ENCODE measurements at places on chromosomes 16 and 17.
A peak's percentile ranks its signal among the peaks of the same experiment; 100 is the strongest.

DNA sequence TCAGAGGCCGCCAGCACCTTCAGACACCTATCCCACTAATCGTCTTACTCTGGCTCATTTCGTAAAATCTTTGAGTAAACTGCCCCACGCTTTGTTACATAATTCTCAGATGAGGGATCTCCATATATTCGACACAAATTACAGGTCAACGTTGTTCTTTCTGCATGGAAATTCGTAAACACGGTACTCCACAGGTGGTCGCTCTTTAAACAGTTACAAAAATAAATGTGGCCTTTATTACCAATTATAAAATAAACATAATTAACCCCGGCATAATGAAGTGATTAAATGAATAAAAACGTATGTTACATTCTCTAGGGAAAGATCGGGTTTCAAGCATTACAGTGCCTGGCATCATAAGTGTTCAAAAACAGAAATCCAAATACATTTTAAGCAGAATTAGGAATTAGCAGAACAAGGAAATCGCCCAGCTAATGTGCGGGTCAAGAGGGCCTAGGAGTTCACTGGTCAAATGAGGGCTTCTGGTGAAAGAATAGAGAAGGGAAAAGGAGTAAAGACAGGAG is 943 bp upstream of the PIP4K2B start:
- no peak for DNase-seq

DNA sequence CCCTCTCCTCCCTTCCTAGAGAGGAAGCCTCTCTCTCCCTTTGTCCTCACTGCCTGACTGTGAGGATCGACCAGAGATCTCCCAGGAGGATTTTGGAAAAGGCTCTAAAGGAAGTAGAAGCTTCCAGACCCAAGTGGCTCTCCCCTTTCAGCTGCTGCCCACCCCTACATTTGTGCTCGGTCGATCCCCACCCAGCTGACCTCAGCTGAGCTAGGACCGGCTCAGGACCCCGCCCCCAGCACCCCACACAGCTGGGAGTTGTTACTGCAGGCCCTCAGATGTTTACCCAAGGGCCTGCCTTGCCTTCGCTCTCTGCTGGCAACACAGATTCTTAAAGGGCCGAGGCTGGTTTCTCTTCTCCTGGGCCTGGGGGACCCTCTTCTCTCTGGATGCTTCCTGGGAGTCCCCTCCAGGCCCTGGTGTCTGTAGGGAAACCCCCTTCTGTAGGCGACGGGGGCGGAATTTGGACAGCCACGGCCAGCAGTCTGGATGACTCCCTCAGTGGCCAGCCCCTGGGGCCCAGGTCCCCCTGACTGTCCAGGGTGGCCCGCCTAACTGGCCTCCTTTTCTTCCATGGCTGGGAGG is 26.9 kb upstream of the TIMP2 start:
- no peak for DNase-seq

DNA sequence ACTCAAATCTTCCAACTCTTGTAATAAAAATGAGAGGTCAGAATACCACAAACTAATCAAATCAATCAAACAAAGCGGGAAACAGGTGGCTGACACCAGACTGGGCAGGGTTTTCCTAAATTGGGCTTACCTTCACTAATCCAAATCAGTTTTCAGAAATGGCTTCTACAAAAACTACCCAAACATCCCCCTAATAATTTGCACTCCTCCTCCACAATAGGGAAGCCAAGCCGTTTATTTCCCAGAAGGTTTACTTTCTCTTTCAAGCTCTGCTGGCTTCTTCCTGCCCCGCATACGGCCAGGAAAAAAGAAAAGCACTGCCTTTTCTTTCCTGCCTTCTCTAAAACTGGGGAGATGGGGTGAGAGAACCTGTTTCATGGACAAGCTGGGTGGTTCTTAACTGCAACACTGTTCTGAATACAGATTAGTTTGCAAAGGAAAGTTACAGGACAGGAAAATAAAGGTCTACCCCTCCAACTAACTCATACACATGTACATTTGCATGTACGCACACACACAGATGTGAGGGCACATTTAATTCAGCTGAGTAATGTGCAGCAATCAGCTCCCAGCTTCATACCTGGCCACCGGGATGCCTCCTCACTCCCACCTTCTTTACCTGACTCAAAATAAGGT is 9.2 kb downstream of the STAT3 start:
- DNase-seq = no peak

GRCh38 chr16:9308356-9308801 is 216.9 kb downstream of the HAPSTR1 start:
- DNase-seq = no peak

GRCh38 chr17:74408262-74408661 is 23.6 kb upstream of the GPRC5C start:
- no peak for DNase-seq

- DNase-seq = no peak
Measured at GRCh38 chr16:81720973-81721906, 57.9 kb upstream of the PLCG2 start.

DNA sequence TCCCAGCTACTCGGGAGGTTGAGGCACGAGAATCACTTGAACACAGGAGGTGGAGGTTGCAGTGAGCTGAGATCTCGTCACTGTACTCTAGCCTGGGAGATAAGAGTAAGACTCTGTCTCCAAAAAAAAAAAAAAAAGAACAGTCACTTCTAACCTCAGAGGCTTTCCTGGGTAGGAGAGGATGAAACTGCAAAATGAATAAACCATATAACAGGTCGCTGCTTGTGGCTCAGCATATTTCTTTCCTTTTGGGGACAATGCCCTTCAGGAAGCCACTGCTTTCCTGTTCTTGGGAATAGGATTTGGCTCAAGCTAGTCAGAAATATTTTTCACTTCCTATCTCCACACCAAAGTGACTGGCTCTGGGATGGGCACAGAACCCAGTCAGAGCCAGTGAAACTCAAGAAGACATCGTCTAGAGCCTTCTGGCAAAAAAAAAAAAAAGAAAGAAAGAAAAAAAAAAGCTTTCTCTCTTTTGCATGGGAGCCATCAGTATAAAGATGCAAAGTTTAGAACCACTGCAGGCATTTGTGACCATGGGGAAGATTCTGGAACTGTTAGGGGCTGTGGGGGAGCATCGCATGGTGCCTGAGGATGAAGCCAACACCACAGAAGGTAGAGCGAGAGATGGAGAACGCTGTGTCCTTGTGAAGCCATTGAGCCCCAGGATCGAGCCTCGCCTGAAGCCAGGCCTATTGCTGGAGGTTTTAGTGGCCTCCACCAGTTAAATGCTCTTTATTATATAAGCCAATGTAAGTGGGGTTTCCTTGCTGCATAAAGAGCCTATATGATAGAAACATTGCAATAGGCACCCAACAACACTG is 71.8 kb upstream of the MRTFB start:
- no peak for DNase-seq

DNA sequence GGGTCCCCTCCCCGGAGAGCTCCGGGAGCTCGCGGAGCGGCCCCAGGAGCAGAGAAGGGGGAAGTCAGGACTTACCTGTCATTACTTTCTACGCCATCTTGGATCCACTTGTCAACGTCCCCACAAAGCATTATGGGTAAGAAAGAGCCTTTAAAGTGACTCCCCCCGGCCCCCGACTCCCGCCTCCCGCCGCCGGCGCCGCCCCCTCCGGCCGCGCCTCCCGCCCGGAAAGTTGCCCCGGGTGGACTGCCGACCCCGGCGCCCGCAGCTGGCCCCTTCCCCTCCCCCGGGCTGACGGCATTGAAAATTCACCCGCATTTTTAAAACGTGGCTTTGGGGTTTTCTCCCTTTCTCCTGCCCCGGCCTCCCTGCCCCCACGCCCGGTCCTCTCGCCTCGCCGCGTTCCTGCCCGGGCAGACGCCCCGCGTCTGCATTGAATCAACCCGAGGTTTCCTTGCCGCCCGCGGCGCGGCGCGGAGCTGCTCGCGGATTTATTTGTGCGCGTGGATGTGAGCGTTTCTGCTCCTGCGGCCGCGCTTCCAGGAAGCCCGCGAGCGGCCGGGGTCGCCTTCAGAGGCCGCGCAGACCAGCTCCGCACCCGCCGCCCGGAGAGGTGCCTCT is at the start of gene HELZ:
Gene HELZ, minus strand, starts transcription at position 124 of the 621 bp plus-strand sequence. CDS start 26,392 bp downstream, outside the sequence.
- peak; percentile 78 for DNase-seq

DNA sequence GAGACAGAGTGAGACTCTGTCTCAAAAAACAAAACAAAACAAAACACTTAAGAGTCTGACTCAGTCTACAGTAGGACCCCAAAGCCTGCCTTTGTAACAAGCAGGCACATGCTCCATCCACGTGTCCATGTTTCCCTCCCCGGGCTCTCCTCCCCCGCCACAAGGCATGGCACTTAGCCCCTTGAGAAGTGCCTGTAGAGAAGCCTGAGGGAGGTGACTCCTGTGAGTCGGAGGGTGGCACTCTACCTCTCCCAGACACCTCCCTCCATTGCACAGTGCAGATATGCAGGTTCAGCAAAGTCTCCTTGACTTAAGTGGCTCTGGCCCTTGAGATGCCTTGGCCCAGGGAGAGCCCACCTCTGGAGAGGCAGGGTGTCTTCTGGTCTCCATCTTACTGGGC is 6.8 kb downstream of the FHOD1 start:
- DNase-seq = no peak

All from NCI-H1105 treated with DMSO at 0.1 percent for 48 hours (cell line).